ENCODE measurements at places on chromosomes 1 and 21. TPM values are rescaled to one million over a fixed set of nuclear protein-coding genes. Genes with fewer than 3 reads are reported as not detected.

PIGR gene
- not detected for total RNA-seq

RHD gene
- total RNA-seq = not detected

IPP gene
- 4.1 TPM for total RNA-seq

LCK gene
- total RNA-seq = not detected

MAP3K21 gene
- total RNA-seq = 9.1 TPM

GNAT2 gene
- 0.17 TPM for total RNA-seq

SSX2IP gene
- 11.9 TPM for total RNA-seq

LRRC53 gene
- total RNA-seq = not detected

NBPF12 gene
- 6.6 TPM for total RNA-seq

LEFTY1 gene
- total RNA-seq = 0.46 TPM

CDC7 gene
- total RNA-seq = 5.5 TPM

TEX38 gene
- not detected for total RNA-seq

C1orf141 gene
- not detected for total RNA-seq

SPRR1A gene
- not detected for total RNA-seq

S100A9 gene
- 1.2 TPM for total RNA-seq

GPR52 gene
- not detected for total RNA-seq

SLC5A9 gene
- not detected for total RNA-seq

AVPR1B gene
- not detected for total RNA-seq

MIXL1 gene
- not detected for total RNA-seq
